ENCODE measurements at places on chromosomes 16 and 17.

DNA sequence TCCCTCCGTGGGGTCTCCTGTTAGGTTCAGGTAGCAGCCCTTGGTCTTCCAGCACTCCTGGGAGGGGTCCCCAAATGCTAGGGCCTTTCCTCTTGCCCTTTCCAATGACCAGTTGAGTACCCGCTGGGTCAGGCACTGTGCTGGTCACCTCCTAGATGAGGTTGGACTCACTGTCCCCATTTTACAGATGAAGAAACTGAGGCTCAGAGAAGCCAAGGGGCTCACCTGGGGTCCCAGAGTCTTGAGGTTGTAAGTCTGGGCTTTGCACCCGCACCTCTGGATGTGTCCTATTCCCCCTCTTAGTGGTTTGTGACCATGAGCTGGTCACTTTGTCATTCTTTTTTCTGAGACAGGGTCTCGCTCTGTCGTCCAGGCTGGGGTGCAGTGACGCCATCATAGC lies 1.4 kb upstream of the CASKIN1 start:
- no peak for DNase-seq

DNA sequence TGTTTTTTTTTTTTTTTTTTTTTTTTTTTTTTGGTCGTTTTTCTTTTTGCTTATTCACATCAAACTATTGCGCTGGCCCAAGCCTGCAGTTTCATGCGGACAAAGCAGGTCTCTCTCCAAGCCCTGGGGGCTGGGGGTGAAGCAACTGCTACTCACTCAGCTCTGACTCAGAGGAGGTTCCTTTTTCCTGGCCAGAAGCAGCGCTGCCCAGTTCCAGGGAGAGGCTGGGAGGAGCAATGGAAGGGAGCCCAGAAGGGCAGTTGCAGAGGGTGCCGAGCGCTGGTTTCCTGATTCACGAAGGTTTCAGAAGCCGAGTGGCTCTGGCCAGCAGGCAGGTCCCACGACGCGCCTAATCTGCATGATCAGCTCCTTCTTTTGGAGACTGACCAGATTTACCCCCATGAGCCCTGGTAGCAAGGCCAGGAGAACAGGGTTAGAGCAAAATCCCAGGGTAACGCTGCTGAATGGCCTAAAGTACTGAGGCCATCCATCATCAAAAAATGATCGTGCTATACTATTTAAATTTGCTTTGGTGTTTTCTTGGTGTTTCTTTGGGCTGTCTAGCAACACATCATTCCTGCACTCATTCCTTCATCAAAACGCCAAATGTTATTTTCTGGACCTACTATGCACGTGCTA lies 144.7 kb upstream of the SOX9 start:
- DNase-seq = peak; percentile 89

- no peak for DNase-seq
Measured at GRCh38 chr17:2237950-2238349, 65.6 kb downstream of the SMG6 start.

DNA sequence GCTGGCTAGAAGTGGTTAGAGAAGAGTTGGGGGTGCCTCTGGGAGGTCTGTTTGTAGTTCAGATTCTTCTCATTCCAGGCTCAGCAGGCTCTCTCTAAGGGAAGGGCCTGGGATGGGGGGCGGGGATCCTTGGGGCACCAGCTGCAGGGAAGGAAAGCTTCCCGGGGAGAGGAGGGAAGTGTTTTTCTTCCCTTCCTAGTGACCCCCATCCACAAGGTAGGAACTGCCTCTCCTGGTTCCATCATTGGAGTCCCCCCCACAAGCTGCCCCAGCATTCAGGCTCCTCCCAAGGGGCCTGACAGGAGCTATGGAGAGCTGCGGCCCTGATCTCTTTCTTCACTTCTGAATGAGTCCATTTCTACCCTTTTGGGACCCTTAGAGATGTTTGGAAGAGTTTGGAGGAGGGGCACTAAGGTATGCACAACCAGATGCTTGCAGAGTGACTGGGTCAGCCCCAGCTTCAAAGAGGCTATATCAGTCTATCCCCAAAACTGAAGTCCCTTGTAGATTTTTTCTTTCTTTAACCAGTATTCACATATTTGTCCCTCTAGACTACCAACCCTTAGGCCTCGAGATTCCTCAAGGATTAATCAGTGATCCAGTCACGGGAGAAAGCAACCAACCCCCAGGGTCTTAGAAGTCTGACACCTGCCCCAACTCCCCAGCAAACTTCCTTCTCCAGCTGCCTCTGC lies 13.9 kb upstream of the FZD2 start:
- peak; percentile 67 for DNase-seq

- no peak for DNase-seq
Measured at GRCh38 chr17:82636626-82637598, 11.3 kb downstream of the WDR45B start.

DNA sequence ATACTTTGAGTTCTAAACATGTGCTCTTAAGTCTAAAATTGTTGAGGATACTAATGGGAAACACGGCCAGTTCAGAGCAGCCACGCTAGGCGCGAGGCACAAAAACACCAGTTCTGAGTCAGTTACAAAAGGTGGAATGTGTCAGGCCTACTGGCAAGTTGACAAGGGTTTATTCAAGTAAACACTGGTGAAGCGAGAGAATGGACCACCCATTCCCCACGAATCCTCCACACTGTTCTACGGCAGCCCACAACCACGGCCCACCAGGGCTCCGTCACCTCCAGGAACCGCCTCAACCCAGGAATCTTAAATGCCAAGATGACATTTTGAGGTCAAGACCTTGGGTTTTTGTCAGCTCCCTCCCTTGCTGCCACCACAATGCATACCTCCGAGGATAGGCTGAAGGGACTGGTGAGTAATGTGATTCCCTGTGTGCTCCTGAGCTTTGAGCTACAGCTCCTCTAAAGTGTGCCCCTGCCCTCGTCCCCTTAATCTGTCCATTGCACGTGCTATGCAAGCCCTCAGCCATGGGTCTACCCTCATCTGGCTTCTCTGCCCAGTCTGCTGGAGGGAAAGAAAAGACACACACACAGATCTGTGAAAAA lies 28.5 kb upstream of the TRAP1 start:
- DNase-seq = no peak

GRCh38 chr16:67389911-67390815 lies 3.1 kb downstream of the TPPP3 start:
- DNase-seq = no peak

- DNase-seq = no peak
Measured at GRCh38 chr16:71424626-71425025, 17.2 kb downstream of the TLE7 start.

DNA sequence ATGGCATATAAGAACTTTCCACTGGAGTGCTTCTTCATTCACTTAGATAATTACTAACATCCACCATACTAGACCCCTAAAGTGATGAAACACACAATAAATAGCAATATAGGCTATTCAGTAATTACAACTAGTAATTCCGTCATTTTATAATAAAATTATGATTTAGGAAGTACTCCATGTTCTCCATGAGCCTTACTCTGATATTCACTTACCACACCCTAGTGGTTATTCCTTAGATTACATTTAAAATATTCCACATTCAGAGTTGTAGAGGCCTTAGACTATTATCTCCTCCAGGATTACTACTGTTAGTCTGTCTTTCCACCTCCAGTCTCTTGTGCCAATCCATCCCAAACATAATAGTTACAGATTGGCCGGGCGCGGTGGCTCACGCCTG lies 62.4 kb downstream of the STH start:
- no peak for DNase-seq

- no peak for DNase-seq
Measured at GRCh38 chr17:42681976-42682721, at the start of gene CNTNAP1. Gene CNTNAP1 (plus strand): TSS chr17:42682531. CDS start chr17:42682830, 299 bp downstream.

DNA sequence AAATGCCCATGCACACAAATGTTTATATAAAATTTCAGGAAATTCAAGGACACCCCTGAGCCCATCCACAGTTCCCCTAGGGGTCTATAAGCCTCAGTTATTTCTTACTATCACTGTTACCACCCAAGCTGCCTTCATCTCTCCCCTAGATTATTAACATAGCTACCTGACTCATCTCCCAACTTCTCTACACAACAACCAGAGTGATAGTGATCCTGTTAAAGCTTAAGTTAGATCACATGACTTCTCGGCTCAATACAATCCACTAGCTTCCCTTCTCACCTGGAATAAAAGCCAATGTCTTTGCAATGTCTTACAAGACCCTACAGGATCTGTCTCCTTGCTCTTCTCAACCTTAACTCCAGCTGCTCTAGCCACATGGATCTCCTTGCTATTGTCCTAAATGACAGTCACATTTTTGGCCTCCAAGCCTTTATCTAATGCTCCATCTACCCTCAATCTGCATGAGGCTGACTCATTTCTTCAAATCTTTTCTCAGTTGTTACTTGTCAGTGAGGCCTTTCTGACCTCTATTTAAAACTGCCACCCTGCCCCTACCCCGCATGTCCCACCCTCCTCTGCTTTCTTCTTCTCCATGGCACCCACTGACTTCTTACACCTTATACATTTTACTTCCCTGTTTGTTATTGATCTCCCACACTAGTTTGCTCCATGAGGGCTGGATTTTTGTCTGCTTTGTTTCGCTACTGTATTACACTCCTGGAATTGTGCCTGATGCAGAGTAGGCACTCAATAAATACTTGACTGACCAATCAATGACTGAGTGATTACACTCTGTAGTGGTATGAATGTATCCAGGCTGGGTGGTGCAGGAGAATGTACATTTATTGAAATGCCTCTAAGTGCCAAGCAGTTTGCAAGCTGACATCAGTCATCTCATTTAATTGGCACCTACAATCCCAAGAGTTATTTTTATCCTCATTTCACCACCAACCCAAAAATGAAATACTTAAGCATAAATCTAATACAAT lies 5.2 kb upstream of the LIG3 start:
- no peak for DNase-seq

GRCh38 chr17:42182927-42183734 lies 2.1 kb downstream of the HCRT start:
- no peak for DNase-seq

DNA sequence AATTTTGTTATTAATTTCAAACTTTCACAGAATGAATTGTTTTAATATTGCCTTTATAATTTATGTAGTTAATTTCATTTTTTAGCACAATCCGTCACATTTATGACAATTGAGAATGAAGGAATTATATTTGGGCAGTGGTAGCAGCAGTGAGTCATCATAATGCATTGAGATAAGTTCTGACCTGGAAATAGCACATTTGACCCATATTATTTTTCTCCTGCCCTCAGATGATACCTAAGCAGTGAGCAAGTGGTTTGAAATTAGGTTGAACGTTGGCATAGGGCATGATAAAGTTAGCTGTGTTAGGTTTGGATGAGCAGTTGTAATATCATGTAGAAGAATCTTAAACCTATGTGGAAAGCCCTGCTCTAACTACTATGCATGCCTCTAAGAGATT lies 1431.3 kb upstream of the CDH8 start:
- no peak for DNase-seq

GRCh38 chr17:11848330-11848729 lies 148.9 kb downstream of the ZNF18 start:
- DNase-seq = no peak

DNA sequence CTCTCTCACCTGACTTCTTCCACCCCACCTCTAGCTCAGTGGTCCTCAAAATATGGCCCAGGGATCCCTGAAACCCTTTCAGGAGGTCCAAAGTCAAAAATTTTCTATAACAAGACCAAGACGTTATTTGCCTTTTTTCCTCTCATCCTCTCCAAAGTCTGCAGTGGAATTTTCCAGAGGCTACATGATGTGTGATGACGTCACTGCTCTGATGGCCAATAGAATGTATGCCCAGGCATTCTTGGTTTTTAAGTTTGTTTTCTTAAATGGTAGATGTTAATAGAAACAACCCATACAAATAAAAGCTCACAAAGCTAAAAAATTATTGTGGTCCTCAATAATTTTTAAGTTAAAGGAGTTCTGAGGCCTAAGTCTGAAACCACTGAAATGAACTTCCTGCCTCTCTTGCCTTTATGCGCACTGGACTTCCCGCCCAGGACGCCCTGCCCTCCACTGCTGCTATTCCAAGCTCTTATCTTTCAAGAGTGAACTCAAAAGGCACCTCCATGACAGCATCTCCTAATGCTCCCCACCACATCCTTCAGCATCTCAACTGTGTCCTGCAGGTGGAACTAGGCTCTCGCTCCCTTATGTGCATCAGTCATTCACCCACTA lies 13.5 kb downstream of the UBE2O start:
- DNase-seq = no peak

DNA sequence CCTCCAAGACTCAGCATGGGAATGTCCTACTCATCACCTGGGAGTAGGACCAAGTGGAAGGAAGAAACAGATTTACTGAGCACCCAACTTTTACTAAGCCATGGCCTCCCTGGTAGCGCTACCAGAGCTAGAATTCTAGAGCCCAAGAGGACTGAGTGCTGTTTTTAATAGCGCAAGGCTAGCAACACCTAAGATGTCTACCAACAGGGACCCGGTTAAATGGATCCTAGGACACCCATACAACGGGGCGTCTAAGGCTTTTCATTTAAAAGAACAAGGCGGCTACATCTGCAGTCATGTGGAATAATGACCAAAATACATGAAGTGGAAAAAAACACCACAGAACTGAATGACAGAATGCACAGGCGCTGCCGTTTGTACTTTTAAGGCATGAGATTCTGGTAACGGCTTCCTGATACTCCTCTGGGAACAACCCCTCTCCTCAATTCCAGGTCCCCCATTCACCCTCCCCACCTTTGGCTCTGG lies 5.1 kb downstream of the GGA2 start:
- no peak for DNase-seq

DNA sequence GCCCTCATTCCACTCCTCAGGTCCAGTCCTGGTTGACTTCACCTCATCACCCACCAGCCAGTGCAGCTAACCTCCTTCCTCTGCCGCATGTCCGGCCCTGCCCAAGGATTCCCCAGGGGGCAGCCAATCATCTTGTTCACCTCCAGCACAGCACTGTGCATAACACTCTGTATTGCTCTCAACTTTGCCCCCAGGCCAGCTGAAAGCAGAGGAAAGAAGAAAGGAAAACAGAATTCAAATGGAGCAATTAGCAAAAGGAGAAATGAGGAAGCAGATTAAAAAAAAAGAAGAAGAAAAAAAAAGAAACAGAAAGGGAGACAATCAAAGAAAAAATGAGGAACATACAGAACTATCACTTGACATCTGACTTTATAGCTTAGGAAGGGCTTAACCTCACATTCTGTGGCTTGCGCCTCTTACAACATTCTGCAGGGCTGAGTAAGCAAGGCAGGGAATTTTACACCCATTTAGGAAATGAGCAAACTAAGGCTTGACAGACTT lies 26.1 kb downstream of the GAS7 start:
- no peak for DNase-seq

DNA sequence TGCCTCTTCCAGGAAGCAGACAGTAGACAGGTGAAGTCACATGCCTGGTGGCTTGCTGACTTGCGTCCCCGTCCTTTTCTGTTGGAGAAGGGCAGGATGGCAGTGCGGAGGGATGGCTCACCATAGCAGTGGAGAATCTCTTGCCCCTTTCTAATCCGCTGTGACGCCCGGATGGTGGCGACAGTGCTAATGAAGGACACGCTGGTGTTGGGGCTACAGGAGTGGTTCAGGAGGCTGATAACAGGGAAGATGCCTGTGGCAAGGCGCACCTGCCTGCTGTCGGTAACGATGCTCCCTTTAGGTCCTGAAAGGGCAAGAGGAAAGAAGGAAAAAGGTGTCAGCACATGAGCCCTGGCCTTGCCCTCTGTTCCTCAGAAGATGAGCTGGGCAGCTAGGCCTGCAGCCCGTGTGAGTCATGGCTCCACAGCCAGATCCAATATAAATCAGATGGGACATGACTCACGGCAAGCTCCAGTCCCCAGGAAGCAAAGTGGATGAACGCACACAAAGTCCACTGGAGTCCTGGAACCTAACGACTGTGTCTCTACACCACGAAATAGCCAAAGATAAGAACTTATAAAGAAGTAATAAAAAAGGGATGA lies 25.5 kb downstream of the SERPINF1 start:
- DNase-seq = peak; percentile 76

- DNase-seq = no peak
Measured at GRCh38 chr17:49634485-49634860, 43.4 kb downstream of the SPOP start.

All from skeletal muscle cell (primary cell).